Motor neuron (in vitro differentiated cells): ENCODE measurements at places on chromosomes 4 and X. TPM values are rescaled to one million over a fixed set of nuclear protein-coding genes. Genes with fewer than 3 reads are reported as not detected.

CXCR3 gene
- total RNA-seq = 0.22 and 0.25 TPM in 2 replicates

MAGEA11 gene
- total RNA-seq = 0.97 and 1.4 TPM in 2 replicates

PTPN13 gene
- 25.0 and 27.0 TPM in 2 replicates for total RNA-seq

C4orf36 gene
- not detected in 2 replicates for total RNA-seq

PRDM8 gene
- 3.3 and 4.0 TPM in 2 replicates for total RNA-seq

DUX4 gene
- total RNA-seq = 0.10 TPM in 1 of 2 replicates, not detected in the other
